ENCODE measurements at places on chromosomes 13 and 19.

DNA sequence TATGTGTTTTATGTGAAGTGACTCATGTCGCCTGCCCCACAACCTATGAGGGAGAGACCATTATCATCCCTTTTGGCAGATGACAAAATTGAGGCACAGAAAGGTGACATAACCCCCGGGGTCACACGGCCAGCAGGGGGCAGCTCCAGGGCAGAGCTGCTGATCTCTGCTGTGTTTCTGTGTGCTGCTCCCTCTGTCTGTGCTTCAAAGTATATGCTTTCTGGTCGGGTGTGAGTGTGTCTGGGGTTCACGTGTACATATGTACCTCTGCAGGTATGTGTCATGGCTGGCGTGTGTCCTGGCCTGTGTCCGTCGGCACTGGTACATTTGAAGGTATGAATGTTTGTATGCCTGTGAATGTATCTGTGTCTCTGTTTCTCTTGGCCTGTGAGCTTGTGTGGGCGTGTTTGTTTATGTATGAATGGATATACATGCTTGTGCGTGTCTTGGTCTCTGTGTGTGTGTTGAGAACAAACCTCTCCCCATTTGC lies 7.1 kb downstream of the LIPE start:
- peak; percentile 44 for DNase-seq

GRCh38 chr13:41660411-41660810 lies 203.1 kb downstream of the RGCC start:
- no peak for DNase-seq

DNA sequence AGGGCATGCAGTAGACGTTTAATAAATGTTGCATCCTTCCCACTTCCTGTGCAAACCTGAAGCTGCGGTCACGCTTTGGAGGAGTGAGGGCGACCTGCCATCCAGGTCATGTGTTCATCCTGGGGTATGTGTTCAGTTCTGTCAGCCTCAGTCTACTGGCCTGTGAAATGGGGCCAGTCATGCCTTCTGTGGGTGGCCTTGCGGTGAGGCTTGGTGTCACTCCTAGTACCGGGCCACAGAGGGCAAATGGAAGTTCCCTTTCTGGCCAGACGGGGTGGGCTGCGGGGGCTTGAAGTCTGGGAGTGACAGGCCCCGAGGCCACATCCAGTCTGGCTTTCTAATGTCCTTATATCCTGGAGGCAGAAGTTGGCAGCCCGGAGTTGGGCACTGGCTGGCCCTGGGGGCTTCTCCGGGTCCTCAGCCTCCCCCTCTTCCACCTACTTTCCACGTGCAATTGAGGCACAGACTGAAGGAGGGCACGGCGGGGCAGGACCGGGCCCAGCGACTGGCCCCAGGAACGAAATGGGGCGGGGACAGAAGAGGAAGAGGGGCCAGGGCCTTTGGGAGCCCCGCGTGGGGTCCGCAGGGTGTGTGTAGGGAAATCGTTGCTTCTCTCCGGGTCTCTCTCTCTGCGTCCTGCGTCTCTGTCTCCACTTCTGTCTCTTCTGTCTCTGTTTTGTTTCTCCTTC lies 11.1 kb downstream of the PDE4A start:
- DNase-seq = no peak

DNA sequence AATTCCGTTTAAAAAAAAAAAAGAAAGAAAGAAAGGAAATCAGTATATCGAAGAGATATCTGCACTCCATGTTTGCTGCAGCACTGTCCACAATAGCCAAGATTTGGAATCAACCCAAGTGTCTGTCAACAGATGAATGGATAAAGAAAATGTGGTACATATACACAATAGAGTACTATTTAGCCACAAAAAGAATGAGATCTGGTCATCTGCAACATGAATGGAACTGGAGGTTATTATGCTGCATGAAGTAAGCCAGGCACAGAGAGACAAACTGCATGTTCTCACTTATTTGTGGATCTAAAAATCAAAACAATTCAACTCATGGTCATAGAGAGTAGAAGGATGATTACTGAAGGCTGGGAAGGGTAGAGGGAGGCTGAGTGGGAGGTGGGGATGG lies 16.3 kb downstream of the ZNF565 start:
- DNase-seq = no peak

GRCh38 chr19:39497701-39497995 lies 1.1 kb upstream of the DLL3 start:
- no peak for DNase-seq

DNA sequence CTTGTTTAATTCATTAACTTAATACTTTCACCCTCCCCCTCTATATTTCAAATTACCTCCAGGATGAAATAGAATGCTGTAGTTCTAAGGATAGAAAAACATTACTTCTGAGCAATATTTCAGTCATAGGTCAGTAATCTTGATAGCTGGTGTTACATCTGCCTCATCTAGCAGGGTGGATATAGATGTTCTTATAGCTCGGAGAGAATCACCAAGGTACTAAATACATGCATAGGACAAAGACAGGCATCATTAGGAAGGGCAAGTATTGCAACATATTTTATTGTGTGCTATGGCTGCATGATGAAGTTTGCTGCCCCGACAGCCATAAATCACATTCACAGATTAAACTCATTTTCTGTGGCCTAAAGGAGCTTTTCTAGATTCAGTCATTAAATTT lies 601.0 kb downstream of the FGF9 start:
- DNase-seq = no peak

GRCh38 chr19:35665604-35666003 lies 713 bp upstream of the UPK1A start:
- DNase-seq = no peak

DNA sequence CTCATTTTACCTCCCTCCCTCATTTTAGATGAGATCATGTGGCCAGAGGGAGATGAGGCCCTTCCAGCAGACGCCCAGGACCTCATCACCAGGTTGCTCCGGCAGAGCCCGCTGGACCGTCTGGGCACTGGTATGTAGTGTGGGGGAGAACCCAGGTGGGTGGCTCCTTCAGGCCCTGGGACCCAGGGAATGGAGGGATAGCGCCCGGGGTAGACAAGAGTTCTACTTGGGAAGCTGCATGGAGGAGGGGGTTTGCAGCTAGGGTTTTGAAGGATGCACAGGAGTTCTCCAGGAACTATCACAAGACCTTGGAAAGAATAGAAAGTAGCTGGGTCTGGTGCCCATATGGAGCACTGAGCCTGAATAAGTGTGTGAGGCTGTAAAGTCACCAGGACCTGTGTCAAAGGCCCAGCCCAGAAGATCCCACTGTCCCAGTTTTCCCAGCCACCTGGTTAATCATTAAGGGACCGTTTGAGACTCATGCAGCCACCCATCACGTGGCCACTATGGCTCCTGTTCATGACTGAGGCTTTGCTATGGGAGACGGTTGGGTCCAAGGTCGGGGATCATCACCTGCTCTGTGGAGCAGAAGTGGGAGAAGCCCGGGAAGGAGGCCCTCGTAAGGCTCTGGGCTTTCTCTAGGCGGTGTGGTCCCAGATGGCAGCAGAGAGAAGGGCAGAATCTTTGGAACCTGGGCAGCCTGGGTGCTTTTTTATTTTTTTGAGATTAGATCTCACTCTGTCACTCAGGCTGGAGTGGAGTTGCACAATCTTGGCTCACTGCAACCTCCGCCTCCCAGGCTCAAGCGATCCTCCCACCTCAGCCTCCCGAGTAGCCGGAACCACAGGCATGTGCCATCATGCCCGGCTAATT lies 17.0 kb upstream of the PIK3R2 start:
- no peak for DNase-seq

GRCh38 chr19:35216833-35217648 lies 11.5 kb downstream of the FAM187B start:
- no peak for DNase-seq

DNA sequence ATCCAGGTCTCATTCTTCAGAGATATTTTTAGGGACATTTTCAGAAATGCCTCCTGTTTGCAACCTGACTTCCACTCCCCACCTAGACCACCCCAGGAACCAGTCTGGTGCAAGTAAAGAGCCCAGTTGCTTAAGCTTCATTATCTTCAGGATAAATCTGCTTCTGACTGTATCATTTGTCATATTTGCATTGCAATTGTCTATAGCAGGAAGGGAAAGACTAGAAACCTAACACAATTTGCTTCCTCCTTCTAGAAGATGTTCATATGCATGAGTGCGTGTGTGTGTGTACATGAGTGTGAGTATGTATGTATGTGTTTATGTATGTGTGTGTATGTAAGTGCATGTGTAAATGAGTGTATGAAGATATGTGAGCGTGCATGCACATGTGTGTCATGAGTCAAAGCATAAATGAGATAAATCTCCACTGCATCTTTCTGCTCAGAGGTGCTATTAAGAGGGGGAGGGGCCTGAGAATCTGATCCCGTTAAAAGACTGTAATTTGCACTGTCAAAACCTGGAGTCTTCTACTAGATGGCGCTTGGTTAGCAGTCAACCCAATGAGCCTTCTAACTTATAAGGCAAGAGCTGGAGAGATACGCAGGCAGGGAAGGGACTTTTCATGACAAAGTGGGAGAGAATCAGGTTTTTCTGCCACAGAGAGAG lies 178.8 kb upstream of the KL start:
- DNase-seq = no peak

GRCh38 chr13:48094404-48094780 lies 512 bp downstream of the MED4 start:
- no peak for DNase-seq

DNA sequence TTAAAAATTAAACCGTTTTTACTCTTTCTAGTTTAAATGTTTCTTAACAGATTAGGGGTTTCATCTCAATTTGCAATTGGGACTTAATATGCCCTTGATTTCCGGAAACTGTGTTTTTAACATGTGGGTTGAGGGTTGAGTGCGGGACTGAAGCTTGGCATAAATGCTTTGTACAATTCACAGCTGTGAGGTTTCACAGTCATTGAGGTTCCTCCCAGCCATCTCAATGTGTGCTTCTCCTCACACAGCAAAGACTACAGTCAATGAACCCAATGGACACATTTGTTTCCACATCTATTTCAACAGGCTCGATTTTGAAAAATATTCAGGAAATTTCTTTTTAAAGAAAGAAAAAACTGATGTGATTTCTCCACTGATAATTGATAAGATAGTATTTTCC lies 328.6 kb downstream of the TBC1D4 start:
- DNase-seq = no peak

DNA sequence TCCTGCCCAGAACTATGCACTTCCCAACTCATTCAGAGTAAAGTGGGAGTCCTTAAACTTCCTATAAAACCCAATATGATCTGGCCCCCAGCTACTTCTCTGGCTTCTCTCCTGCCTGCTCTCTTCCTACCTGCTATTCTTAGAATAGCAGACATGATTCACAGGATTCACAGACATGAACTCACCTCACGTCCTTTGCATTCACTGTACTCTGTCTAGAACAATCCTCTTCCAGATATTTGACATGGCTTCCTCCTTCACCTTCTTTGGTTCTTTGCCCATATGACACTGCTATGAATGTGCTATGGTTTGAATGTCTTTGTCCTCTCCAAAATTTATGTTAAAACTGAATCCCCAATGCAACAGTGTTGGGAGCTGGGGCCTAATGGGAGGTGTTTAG lies 154.9 kb downstream of the UGGT2 start:
- DNase-seq = no peak

GRCh38 chr19:10155839-10156238 lies 36.1 kb upstream of the EIF3G start:
- no peak for DNase-seq

DNA sequence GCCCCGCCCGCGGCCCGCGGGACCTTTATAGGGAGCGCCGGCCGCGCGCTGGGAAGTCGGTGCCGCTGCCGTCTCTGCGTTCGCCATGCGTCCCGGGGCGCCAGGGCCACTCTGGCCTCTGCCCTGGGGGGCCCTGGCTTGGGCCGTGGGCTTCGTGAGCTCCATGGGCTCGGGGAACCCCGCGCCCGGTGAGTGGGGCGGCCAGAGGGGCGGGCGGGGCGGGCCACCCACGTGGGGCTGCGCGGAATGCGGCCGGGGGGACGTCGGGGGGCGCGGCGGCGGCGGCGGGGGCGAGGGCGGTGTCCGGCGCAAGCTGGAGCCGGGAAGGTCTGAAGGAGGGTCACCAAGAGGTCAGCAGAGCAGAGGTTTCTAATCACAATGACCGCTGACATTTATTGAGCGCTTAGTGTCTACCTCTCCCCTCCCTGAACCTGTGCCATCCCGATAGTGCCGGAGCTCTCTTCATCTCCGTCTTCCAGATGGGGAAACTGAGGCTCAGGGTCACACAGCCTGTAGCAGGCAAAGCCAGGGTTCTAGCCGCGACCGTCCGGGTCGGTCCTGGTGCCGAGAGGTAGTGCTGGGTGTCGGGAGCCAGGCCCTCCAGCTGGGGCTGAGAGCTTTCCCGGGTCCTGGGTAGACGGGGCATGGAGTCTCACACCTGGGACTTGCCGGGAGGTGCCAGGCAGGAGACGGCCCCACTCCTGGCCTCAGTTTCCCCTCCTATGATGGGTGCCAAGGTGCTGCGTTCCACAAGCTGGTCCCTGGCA lies at the start of gene FSTL3:
FSTL3 (plus strand) TSS at position 54 of the 767 bp plus-strand sequence; CDS start at position 86, 32 bp downstream.
- DNase-seq = no peak

DNA sequence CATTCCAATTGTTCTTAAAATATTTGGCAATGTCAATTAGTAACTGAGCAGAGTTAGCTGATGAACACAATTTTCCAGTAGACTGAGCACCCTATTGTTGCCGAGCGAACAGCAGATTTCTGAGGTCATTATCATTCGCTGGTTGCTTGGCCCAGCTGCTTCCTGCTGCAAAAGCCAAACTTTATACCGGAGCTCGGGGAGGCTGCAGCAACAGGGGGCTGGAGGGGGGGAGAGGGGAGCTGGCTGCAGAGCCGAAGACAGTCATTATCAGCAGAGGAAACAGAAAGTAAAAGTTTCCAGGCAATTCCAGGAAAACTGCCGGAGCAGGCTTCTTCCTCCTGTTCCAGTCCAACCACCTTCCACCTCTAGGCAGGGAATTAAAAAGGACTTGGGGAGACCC lies 77.9 kb downstream of the ZNF536 start:
- DNase-seq = no peak

- no peak for DNase-seq
Measured at GRCh38 chr13:63516124-63516523, 2100.5 kb upstream of the PCDH20 start.

GRCh38 chr13:91740756-91741155 lies 342.3 kb downstream of the GPC5 start:
- no peak for DNase-seq

- no peak for DNase-seq
Measured at GRCh38 chr13:100203696-100204367, 114.9 kb downstream of the PCCA start.

DNA sequence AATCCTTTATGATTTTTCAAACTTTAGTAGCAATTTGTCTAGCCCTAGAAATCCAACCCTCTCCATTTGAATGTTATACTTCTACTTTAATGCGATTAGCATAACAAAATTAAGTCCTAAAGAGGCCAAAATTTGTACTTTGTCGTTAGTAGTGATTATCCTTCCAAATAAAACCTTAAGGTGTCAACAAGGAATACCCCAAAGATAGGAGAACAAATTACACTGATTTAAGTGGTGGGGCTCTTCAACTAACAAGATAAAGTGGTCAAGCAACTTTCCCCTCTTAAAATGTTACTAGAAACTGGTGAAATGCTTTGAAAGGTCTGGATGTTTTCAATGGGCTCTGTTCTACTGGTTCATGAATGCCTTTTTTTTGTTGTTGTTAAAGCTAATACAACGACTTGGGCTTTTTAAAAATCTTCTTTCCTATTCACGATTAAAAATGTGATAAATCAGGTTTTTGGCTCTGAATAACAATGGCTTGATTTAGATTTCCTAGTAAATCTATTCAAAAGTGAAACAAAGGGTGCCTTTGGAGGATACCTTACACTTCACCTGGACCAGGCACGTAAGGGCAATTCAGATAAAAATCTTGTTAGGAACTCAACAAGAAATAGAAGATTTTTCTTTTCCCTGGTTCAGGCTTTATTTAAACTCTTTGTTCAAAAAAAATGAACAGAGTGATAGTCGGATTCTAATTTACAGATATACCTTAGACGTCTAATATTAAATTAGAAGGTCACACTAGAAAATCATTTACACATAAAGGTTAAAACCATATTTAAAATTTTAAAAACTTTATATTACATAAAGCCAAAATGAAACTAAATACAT lies 3.1 kb downstream of the SOX21 start:
- DNase-seq = no peak

Data from stimulated activated CD8-positive, alpha-beta memory T cell treated with anti-CD3 and anti-CD28 coated beads, Interleukin-15, amount 100 ng/mL, for 24 hours (primary cell).